Mesothelial cell of epicardium (in vitro differentiated cells): ENCODE measurements at places on chromosomes 2 and 18.

DNA sequence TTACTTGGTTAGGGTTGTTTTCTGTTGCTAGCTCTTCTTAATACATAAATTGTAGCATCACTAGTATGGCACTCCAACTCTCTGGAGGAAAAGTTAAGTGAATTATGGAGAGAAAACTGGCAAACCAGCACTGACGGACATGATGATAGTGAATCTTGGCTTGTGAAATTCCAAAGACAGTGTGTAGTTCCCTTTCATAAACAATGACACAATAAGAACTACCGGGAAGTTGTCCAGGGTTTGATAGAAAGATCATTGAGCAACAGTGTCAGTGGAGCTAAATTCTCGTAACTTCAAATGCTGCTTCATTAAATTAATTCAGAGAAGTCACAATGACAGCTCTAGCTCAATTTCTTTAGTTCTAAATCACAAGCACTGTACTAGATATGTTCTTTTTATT is 66.5 kb downstream of the RIT2 start:
- H3K36me3 ChIP-seq = no peaks in the 10 kb centered on the region
- no peak overlapping the region for H3K27ac ChIP-seq
- H3K4me3 ChIP-seq = no peak overlapping the region
- no peak for DNase-seq
- H3K27me3 ChIP-seq = no peaks in the 10 kb centered on the region

- no peak overlapping the region for H3K4me3 ChIP-seq
- H3K27me3 ChIP-seq = no peaks in the 10 kb centered on the region
- DNase-seq = no peak
- H3K4me1 ChIP-seq = peaks cover 49% of the 10 kb centered on the region
Measured at GRCh38 chr2:182132605-182133004, 147.0 kb downstream of the PPP1R1C start.

DNA sequence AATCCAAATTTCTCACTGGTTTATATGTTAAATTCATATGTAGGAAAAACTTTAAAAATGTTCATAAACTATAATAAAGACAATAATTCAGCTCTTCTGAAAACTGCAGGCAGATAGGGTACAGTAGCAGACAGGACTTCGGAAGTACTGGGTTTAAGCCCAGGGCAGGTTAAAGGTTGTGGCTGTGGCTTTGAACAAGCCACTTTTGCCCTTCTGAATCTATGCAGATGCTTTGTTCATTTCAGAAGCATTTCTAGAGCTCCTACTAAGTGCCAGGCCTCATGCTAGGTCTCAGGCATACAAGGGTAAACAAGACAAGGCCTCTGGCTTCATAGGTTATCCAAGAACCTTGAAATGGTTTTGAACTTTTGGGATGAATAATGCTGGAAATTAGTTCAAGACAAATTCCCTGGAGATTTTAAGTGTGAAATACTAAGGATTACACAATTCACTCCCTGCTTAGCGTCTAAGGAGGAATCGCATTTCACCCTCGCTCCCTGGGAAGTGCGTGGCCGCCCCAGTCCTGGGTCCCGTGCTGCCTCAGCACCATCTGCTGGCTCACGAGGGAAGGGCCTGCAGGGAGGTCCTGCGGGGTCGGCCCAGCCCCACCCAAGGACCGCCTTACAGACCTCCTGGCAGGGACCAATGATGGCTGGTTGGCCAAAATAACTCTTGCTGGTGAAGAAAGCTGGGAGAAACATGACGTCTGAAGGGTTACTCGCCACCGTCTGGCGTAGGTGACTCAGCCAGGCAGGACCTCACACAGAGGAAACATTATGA is 67.7 kb upstream of the L3MBTL4 start:
- no peaks in the 10 kb centered on the region for H3K27me3 ChIP-seq
- no peak overlapping the region for H3K4me3 ChIP-seq
- H3K36me3 ChIP-seq = no peaks in the 10 kb centered on the region
- H3K4me1 ChIP-seq = peaks cover 31% of the 10 kb centered on the region
- peak; percentile 72 for DNase-seq

GRCh38 chr2:188884517-188884916 is 89.7 kb upstream of the COL3A1 start:
- H3K27ac ChIP-seq = no peak overlapping the region
- H3K36me3 ChIP-seq = peaks cover 12% of the 10 kb centered on the region
- H3K4me3 ChIP-seq = no peak overlapping the region
- no peaks in the 10 kb centered on the region for H3K27me3 ChIP-seq
- peaks cover 8% of the 10 kb centered on the region for H3K4me1 ChIP-seq

GRCh38 chr2:128320906-128321771 is 2.5 kb upstream of the HS6ST1 start:
- DNase-seq = no peak
- H3K27ac ChIP-seq = peak overlapping the region; percentile 82
- peaks cover 42% of the 10 kb centered on the region for H3K4me1 ChIP-seq
- H3K27me3 ChIP-seq = no peaks in the 10 kb centered on the region
- H3K4me3 ChIP-seq = peak overlapping the region; percentile 54

DNA sequence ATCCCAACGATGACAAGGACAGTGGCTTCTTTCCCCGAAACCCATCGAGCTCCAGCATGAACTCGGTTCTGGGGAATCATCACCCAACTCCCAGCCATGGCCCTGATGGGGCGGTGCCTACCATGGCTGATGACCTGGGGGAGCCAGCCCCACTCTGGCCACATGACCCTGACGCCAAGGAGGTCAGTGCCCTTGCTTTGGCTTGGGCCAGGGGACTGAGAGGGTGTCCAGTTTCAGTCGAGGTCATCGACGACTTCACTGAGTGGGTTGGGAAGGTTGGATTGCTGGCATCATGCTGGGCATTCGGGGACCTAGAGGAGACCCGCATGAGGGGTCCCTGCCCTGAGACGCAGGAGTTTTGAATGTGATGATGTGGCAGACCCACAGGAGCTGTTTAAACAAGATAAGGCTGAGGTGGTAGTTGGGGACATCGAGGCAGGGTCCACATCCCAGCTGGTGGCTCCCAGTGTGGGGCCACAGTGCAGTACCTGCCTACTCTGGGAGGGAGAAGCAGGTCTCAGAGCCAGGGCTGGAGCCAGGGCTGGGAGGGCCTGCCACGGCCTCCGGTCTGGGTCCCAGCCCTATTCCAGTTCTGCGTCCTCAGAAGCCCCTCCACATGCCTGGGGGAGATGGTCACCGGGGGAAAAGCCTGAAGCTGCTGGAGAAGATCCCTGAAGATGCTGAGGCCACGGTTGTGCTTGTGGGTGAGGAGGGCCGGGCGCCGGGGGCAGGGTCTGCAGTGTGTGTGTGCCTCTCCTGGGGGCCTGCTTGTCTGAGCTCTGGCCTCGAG is 6.0 kb downstream of the SLC4A3 start:
- H3K27me3 ChIP-seq = no peaks in the 10 kb centered on the region
- no peak for DNase-seq
- H3K36me3 ChIP-seq = peaks cover 3% of the 10 kb centered on the region
- H3K4me3 ChIP-seq = no peak overlapping the region

DNA sequence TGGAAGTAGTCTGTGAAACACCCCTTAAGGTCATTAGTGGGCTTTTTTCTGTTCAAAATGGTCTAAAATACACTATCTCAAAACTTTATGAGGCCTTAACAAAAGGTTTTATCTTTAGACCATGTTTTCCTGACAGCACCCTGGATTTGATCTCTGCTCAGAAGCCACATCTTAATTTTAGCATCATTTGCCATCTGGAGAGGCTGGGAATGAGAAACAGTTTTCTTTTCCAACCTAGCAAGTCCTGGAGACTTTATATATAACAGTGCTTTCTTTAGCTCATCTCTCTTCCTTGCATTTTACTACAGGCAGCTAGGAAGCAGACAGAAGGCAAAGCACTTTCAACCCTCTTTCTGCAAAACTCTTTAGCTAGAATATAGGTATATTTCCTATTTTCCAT is 62.7 kb upstream of the CYTIP start:
- no peak overlapping the region for H3K27ac ChIP-seq
- no peaks in the 10 kb centered on the region for H3K4me1 ChIP-seq
- no peak for DNase-seq
- peaks cover 12% of the 10 kb centered on the region for H3K27me3 ChIP-seq
- H3K36me3 ChIP-seq = no peaks in the 10 kb centered on the region
- H3K4me3 ChIP-seq = no peak overlapping the region

DNA sequence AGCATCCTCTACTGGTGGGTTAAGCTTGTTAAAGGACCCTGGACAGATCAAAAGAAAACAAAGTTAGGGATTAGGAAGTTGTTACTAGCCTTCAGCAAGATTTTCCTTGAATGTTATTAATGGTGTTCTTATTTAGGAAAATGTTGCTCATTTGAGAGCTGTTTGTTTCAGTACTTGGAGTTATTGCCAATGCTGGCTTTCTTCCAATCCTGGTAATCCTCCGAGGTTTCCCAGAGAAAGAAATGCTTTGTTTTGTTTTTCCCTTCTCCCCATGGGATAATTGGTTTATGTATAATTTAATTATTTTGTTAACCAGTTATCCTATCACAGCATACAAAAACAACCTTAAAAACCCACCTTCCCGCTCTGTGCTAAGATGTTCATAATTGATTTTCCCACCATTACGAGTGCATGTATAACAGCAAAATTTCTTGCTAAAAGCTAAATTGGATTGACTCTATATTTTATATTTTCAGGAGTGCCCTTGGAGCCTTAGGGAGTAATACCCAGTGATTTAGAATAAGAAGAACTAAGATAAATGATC is 79.8 kb downstream of the MGAT5 start:
- H3K4me3 ChIP-seq = no peak overlapping the region
- no peak for DNase-seq

DNA sequence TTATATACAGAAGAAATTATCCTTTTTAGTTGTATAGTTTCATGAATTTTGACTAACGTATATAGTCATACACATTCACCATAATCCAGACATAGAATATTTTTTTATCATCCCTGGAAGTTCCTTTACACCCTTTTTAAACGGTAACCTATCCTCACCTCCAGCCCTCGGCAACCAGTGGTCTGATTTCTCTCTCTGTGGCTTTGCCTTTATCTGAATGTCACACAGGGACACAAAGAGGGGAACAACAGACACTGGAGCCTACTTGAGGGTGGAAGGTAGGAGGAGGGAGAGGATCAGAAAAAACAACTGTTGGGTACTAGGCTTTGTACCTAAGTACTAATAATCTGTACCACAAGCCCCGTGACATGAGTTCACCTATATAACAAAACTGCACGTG is 191.9 kb downstream of the MC4R start:
- no peaks in the 10 kb centered on the region for H3K36me3 ChIP-seq
- no peaks in the 10 kb centered on the region for H3K4me1 ChIP-seq
- H3K27ac ChIP-seq = no peak overlapping the region
- no peak for DNase-seq

DNA sequence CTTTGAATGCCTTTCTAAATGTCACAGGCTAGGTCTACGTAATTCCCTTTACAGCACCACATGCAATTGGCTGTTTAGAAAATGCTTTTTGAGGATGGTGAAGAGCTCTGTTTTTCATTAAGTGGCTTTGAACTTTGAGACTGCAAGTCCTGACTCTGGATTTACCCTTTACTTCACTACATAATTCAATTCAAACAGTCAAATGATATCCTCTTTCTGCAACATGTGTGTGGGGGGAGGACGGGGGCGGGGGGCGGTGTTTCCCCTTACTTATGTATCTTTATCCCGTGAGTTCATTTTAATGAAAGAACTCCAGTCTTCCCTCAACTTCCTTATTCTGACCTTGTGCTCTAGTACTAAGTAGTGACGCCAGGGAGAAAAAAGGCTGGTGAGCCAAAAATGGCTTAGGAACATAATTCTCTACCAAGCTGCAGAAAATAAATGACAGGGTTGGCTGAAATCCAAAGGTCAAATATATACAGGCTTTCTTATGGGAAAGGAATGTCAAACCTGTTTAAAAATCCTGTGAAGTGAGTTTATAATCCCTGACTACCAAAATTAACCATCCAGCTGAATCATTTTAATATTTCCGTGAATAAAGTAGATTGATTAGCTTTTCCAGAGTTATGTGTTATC is 119.6 kb downstream of the SLC8A1 start:
- H3K4me3 ChIP-seq = no peak overlapping the region
- no peaks in the 10 kb centered on the region for H3K36me3 ChIP-seq
- H3K4me1 ChIP-seq = peaks cover 44% of the 10 kb centered on the region
- peak overlapping the region; percentile 93 for H3K27ac ChIP-seq
- no peaks in the 10 kb centered on the region for H3K27me3 ChIP-seq
- DNase-seq = peak; percentile 20

DNA sequence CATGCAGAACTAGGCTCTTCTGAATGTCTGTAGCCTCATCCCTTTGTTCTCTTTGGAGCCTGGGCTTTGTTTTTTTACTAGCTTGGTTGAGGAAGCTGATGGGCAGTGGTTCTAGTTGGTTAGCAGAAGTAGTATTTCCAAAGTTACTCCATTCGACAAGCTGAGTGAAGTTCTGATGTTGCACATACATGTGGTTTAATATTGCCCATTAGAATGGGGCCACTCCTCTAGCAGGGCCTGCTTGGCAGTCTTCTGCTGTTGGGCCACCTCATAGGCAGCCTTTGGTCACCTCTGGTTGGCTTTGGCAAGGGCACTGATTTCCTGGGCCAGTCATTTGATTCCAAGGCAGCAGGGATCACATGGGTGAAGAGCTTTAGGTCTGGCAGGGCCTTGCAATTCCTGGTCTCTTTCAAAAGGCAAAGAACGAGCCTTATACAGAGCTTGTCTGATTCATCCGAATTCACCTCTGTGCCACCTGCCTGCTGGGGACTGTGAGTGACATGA is 2.5 kb downstream of the RPIA start:
- peaks cover 12% of the 10 kb centered on the region for H3K36me3 ChIP-seq
- H3K4me1 ChIP-seq = peaks cover 47% of the 10 kb centered on the region
- H3K4me3 ChIP-seq = no peak overlapping the region
- no peak overlapping the region for H3K27ac ChIP-seq
- no peaks in the 10 kb centered on the region for H3K27me3 ChIP-seq
- no peak for DNase-seq

DNA sequence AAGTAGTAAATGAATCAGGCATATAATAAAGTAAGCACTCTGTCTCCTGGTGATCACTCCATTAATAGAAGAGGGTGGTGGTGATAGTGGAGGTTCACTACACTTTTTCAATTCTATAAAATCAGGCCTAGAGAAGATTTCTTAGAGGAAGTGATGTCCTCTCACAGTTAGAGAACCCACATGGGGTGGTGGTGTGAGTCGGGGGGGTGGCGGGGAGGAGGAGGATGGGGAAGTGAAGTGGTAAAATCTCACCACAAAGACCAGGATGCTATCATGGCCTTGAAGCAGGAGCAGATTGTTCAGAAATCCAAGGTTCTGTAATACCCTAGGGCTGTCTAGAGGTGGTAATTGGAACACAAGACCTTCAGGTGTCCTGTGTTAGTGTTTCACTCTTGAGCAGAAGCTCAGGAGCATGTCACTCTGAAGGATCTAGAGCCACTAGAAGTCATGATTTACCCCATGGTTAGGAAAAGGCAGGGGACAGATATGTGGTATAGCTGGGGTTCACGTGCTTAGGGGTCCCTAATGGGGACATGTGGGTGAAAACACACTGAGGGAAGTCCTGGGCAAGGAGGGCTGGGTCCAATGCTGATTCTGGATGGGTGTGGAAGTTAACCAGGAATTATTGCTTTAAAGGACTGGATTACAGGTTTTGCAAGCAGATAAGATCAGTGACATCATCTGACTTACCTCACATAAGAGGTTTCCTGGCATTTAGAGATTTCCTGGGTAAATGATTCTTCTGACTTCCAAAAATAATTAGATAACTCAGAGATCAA is 31.0 kb downstream of the RNF125 start:
- H3K4me1 ChIP-seq = peaks cover 9% of the 10 kb centered on the region
- H3K27ac ChIP-seq = no peak overlapping the region
- no peaks in the 10 kb centered on the region for H3K36me3 ChIP-seq
- H3K4me3 ChIP-seq = no peak overlapping the region
- DNase-seq = no peak

GRCh38 chr18:75407468-75408437 is 19.8 kb downstream of the SMIM21 start:
- DNase-seq = no peak
- H3K36me3 ChIP-seq = no peaks in the 10 kb centered on the region

- no peak overlapping the region for H3K27ac ChIP-seq
- H3K27me3 ChIP-seq = no peaks in the 10 kb centered on the region
- peaks cover 18% of the 10 kb centered on the region for H3K36me3 ChIP-seq
Measured at GRCh38 chr2:70984228-70984575, 5.8 kb downstream of the ANKRD53 start.
